ENCODE measurements at places on chromosomes 7 and 10.

DNA sequence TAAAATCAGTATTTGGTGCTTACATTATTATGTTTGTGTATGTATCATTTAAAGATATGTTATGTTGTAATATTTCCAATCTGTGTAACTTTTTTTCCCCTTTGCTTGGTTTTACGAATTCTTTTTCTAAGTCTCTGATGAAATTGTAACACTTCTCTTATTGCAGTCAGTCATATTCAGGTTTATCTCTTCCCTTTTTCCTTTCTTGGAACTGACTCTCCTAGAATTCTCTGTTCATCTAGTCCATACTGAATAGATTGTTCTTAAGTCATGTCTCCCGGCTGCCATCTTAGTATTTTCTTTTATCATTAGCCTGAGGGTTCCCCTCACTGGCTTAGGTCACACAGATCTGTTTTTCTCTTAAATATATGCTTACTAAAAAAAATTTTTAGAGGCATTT, 44.6 kb downstream of the PHTF2 start:
- no peak for DNase-seq

DNA sequence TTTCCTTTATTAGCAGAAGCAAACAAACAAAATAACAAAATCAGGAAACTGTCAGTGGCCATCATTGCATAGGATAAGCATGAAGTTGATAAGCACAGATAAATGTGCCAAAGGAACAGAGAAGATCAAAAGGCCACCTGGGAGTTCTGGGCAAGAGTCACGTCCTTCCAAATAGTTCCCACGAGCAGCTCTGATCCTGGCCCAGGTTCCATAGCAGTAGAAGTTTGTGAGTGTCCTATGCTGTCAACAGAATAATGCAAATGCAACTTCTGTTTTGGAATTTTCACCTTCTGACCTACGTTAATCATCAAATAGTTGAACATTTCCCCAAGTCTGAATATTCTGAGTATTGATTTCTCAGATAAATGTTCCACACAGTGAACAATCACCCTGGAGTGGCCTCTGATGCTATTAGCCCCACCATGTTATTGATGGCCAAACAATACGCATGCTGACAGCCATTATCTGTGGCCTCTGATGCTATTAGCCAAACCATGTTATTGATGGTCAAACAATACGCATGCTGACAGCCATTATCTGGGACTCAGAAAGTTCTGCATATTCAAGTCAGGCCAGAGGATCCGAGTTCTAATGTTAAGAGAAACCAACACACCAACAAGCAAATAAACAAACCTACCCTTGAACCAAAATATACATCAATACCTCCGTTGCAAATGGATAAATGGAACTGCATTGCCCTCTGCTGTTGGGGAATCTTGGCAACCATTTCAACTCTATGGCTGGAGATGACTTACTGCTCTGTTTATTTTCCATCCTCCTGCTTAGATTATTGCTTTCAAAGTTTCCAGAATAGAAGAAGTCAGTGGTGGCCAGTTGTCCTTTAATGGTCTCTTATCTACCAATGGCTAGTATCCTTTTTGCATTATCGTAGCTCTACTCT, 63.3 kb downstream of the MRC1 start:
- DNase-seq: no peak

DNA sequence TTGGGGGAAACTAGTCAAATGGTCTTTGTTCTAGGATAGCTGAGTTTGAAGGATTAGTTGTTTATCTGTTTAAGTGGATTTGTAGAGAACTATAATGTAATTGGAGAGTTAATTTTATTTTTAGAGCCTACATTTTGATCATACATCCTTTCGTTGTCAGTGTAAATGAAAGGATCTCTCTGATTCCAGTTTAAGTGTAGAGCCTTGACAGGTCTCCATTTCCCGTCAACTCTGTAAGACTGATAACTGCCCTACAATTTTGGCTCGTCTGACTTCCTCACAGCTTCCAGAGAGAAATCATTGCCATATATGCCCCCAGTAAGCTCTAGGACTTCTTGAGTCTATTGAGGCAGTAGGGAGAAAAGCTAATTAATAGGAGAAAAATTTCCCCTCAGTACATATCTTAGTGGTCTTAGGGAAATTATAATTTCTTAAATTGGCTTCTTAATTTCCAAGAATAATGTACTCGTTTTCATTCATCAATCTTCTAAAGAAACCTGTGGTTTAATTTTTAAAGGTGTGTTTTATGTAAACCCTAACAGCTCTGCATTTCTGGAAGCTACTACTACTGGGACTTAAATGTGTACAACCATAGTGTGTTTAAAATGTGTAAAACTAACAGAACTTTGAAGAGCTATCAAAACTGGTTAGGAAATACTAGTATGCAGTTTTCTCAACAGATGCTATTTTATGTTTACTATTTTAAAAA, 3.8 kb downstream of the KMT2E start:
- no peak for DNase-seq

GRCh38 chr7:29139191-29139590, 7.1 kb downstream of the CPVL start:
- no peak for DNase-seq

GRCh38 chr7:2811476-2812113, 32.5 kb downstream of the GNA12 start:
- no peak for DNase-seq

DNA sequence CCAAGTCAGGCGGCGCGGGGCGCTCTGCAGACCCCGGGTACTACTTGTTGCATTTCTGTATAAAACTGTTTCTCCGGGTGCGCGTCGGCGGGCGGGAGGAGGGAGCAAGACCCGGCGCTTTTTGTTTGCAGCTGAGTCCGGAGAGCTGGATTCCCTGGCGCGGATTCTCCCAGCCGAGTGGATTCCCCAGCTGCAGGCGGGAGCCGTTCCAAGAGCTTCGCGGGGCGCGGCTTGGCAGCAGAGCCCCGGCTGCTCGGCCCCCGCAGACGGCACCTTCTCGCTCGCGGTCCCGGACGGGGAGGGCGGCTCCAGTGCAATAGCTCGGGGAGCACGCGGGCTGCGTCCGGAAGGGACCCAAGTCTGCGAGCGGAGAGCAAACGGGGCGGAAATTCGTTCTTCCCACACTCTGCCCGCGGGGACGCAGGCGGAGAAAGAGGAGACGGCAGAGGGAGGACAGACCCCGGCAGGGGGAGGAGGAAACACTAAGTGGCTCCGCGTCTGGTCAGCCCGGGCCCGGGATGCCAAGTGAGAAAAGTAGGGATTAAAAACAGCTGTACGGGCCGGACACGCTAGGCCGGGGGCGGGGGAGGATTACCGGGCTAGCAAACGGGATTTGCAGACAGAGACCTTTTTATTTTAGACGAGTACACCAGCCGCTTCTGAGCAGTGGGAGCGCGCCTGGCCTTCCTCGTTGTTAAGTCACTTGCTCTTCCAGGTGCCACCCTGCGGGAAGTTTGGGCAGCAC, at the start of gene TRIL:
TSS of gene TRIL (minus strand) at position 96 of the 745 bp plus-strand sequence. CDS start 284 bp downstream, outside the sequence.
- DNase-seq: no peak

GRCh38 chr10:97332591-97333350, 1.8 kb downstream of the FRAT2 start:
- no peak for DNase-seq

- DNase-seq: no peak
Observed at GRCh38 chr7:30165590-30165989, 30.8 kb downstream of the MTURN start.

- no peak for DNase-seq
Observed at GRCh38 chr10:25786161-25786560, 147.9 kb upstream of the MYO3A start.

- no peak for DNase-seq
Observed at GRCh38 chr7:70645876-70646351, 486.0 kb upstream of the GALNT17 start.

DNA sequence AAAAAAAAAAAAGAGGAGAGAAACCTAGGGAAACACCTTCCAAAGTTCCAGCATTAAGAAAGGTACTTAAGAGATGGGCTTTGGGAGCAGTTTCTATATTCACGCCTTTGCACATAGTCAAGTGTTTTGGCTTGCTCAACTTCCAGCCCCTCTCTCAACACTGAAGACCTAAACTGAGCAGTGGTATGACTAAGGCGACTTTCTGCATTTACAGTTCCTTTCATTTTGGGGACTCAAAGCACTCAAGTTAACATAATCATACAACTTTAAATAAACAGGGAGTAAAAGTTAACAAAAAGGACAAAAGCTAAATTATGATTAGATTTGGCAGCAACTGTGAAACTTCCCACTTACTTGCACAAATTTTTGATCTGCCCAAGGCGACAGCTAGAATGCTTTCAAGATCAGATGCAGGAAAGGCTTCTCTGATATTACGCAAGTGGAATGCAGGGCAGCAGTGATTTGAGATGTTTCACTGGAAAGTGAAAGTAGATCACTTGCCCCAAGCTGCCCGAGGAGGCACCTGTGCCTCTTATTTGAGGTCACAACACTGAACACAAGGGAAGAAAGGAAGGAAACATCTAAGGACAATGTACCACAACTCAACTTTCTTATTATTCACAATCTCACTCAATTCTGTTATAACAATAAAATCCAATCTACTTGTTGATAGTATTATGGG, 199.5 kb downstream of the SKAP2 start:
- no peak for DNase-seq

DNA sequence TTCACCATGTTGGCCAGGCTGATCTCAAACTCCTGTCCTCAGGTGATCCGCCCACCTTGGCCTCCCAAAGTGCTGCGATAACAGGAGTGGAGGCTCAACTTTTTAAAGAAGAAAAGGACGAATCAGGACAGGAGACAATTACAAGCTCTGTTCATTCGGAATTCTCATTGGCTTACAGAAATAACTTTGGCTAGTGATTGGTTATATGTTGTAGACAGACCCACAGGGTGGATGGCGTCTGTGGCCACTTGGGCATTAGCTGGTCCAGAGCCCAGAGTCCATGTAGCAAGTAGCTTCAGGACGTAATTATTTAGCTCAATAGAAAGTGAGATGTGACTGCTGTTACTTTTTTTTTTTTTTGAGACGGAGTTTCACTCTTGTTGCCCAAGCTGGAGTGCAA, 160.5 kb upstream of the TNRC18 start:
- DNase-seq: no peak

DNA sequence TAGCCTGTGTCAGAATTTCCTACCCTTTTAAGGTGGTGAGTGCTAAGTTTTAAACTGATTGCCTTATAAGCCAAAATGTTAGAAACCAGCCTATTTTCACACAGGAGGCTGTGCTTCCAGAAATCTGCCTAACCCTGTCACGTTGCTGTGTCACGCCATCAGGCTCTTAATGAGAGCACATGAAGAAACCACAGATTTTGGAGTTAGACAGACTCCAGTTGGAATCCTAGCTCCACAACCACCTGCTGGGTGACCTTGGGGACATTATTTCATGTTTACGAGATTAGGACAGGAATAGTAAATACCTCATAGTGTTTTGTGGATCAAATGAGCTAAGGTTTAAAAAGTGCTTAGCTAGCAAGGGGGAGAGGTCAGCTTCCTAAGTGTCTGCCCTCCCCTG, 321.8 kb downstream of the DPP6 start:
- DNase-seq: no peak

GRCh38 chr7:74443543-74444247, 10.0 kb upstream of the GTF2IRD1 start:
- no peak for DNase-seq

GRCh38 chr10:78458983-78459638, 425.4 kb downstream of the RPS24 start:
- no peak for DNase-seq

- DNase-seq: no peak
Observed at GRCh38 chr7:3861941-3862340, 560.9 kb downstream of the SDK1 start.

DNA sequence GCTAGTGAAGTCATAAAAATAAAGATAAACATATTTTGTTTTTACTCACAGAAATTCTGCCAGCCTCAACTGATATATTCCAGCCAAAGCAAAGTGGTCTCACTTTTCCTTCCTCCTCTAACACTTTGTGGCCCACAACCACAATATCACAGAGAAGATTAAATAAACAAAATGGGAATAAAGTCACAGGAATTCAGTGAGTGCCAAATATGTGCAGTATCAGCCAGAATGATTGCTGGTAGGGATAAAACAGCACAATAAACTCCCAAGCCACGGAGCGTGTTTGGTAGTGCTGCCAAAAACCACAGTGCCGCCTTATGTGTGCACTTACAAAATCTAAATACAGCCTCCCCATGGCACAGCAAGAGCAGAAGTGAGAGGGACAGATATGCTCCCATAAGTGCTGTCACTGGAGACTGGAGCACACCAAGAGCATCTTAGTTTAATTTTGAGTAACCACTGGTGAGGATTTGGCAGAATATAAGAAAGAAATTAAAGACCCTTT, 155.8 kb downstream of the POM121L12 start:
- no peak for DNase-seq

- no peak for DNase-seq
Observed at GRCh38 chr7:151133986-151134742, 33.3 kb downstream of the GBX1 start.

GRCh38 chr7:16399265-16399831, 22.0 kb downstream of the CRPPA start:
- no peak for DNase-seq

GRCh38 chr7:23208316-23208715, 26.5 kb downstream of the NUP42 start:
- no peak for DNase-seq

DNA sequence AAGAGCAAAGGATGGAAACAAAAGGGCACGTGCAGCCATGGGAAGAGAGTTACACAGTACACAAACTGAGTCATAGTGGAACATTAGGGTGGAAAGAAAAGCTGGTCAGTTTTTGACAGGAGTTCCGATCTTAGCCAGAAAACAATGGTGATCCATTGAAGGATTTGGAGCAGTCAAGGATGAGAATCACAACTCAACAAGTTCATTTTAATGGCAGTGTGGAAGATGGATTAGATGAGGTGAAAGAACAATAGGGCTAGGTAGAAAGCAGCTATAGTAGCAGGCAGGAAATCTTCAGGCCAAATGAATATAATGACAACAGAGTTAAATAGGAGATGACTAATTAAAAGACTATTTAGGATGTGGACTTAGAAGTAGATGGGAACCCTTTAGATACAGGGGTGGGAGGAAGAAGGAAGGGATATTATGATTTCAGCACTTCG, 136.3 kb downstream of the DOCK4 start:
- DNase-seq: no peak

- no peak for DNase-seq
Observed at GRCh38 chr10:3222626-3223025, 50.0 kb upstream of the PITRM1 start.

- no peak for DNase-seq
Observed at GRCh38 chr7:44280993-44281721, 44.2 kb downstream of the CAMK2B start.

All from stimulated activated CD4-positive, alpha-beta T cell treated with anti-CD3 and anti-CD28 coated beads, Interleukin-1b, Interleukin-23, amount 100 ng/mL, for 1 hour (primary cell).